Suprapubic skin (tissue), 4 donors: ENCODE measurements at places on chromosomes 6 and 20.
A peak's percentile ranks its signal among the peaks of the same experiment; 100 is the strongest.

GRCh38 chr6:13445005-13445743, 42.2 kb downstream of the GFOD1 start:
- DNase-seq, result peak; percentile 73

DNA sequence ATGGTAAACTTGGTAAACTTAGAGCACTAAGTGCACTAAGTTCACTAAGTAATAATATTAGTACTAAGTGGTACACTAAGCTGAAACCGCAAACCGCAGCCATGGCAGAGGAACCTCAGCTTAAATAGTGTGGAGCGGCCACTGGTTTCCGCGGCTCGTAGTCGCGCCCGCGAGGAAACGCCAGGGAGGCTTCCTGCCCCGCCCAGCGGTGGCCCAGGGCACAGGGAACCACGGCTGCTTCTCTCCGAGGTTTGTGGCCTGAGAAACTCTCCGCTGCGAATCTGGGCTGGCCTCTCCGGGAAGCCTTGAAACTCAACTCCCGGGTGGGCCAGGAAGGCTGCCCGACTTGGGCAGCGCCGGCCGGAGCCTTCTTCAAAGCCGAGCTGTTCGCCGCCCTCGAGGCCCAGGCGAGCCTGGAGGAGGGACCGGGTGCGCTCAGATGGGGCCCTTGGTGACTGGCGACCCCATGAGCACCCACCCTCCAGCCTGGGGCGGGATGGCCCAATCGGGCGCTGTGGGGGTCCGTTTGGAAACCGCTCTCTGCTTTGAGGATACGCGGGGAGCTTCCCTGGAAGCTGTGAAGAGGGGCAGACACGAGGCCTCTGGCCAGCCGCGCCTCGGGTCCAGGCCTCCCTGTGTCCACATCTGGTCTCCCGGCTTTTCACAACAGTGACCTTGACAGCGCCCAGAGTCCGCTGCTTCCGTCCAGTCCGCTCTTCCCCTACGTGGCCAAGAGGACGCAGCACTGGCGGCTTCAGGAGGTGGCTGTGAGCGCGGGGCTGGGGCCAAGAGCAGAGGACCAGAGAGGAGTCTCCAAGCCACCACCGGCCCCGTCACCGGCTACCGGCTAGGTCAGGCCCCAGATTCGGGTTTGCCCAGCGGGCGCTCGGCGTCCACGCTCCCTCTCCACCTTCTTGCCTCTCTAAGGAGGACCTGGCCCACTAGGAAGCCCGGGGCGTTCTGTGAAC, 25.4 kb upstream of the HLA-E start:
- DNase-seq, result no peak

DNA sequence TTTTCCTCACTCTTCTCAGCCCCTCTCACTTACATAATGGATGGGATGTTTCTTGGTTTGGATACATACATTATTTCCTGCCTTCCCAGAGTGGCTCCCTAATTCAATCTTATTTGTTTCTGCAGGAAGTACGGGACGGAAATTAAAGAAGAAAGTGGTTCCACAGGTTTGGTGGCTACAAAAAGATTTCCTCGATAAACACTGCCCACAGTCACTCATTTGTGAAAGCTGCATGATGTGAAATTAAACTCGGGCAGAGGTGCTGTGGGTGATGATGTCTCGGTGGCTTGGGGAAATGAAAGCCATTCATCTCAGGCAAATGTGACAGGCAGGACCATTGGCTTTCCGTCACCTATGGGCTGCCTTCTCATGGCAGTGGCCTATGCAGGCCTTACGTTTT, 119.5 kb upstream of the KCNG1 start:
- DNase-seq, result no peak

GRCh38 chr20:57280221-57280620, 13.8 kb upstream of the BMP7 start:
- DNase-seq, result no peak

- no peak for DNase-seq
These were observed 39.5 kb downstream of the C20orf203 start for GRCh38 chr20:32634041-32634805.

DNA sequence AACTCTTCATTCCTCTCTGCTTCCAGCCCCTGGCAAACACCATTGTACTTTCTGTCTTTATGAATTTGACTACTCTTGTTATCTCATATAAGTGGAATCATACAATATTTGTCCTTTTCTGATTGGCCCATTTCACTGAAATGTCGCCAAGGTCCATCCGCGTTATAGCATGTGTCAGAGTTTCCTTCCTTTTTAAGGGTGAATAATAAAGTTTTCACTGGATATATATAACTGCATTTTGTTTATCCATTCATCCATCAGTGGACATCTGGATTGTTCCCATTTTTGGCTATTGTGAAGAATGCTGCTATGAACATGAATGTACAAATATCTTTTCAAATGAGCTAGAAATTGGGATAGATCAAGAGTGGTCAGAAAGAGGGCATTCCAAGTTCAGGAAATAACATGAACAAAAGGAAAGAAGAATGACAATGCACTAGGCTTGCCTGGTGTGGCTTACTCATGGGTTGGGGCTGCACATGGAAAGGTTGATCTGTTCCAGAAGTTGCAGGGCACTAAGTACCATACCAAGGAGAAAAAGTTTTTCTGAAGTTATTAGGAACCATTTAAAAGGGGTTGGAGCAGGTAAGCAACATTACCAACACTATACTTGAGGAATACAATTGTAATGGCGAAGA, 10.0 kb upstream of the L3MBTL3 start:
- DNase-seq, result no peak
